NAMALWA (cell line): ENCODE measurements at places on chromosomes 11 and 22.

DNA sequence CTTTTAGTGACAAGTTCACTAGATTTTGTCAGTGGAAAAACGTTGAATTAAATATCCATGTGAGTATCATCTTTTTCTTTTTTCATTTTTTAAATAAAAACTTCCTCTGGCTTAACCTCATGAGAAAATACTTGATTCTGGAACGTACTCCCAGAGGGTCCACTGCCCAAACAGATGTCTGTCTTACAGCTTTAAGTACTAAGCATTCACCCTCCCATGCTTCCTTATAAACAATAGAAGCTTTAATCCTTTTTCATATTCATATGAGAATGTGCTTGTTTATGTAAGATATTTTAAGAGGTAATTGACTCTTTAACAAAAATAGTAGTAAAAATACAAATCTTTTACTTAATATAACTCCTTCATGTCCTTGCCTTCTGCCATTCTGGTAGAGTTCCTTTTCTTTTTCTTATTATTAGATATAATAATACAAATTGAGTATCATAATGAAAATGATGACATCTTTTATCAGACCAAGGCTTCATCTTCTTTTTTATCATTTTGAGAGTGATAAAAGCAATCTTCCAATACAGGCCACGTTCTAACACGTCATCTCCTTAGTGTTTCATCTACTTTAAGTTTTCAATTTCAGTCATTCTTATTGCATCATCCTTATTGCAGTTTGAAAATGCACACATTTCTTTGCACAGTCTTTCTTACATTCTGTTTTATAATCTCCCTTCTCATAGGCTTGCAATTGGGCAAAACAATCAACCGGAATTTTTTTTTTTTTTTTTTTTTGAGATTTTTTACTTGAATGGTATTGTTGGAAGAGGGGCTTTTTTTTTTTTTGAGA lies 69.5 kb upstream of the MYO18B start:
- no peak for DNase-seq

DNA sequence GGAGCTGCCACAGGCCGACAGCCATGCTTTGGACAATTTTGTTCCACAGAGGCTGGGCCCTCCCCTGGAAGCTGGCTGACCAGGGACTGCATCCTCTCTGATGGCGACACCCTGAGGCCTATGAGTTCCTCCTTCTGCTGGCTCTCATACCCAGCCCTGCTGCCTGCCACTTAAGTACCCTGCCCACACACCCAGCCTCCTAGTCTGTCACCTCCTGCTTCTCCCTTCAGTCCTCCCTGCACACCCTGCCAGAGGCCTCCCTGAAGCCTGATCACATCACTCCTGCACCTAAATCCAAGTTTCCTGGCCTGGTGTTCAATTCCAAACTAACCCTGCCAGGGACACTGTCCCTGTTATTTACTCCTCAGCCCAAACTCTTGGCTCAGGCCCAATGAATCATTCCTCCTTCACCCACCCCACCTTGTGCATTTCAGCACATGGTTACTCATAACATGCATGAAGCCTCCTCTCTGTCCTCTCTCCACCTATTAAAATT lies 136.7 kb upstream of the NECTIN1 start:
- no peak for DNase-seq

GRCh38 chr11:15145615-15146014 lies 30.9 kb downstream of the INSC start:
- DNase-seq, result no peak

- no peak for DNase-seq
Observed at GRCh38 chr11:118200497-118200896, 24.1 kb upstream of the SCN2B start.

GRCh38 chr11:86576946-86577624 lies 95.3 kb downstream of the ME3 start:
- DNase-seq, result no peak

GRCh38 chr11:86644291-86644690 lies 28.1 kb downstream of the ME3 start:
- no peak for DNase-seq

- DNase-seq, result no peak
Observed at GRCh38 chr11:94794287-94795168, 26.4 kb downstream of the AMOTL1 start.

- DNase-seq, result no peak
Observed at GRCh38 chr11:128405112-128405511, 182.2 kb downstream of the ETS1 start.

DNA sequence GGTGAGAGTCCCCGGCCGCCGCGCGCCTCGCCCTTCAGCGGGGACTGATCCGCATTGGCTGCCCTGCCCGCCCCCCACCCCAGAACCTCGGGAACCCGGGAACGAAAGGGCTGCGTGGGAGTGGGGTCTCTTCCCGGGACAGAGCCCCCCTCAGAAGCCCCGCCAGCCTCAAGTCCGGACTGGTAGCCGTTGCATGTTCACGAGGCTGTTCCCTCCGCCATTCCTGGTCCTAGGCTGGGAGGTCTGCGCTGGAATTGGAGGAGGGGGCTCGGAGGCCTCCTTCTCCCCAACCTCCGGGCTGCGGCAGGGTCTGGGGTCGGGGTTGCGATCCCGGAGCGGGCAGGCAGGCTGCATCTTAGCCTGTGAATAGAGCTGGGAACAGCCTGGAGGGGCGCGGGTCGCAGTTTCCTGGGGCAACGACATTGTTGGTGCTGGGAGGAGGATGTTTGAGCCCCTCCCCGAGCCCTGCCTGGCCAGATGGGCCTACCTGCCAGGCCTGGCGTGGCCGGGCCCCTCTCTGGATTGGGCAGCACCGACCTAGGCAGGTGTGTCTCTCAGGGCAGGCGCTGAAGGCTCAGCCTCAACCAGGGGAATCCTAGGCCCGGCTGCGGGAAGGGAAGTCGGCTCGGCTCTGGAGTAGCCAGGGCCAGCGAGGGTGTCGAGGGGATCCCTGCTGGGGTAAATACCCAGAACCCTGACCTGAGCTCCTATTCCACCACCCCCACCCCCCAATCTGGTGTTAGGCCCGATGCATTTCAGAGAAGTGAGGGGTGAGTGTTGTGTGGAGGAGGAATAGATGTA lies 670 bp downstream of the MAPK8IP1 start:
- DNase-seq, result no peak

DNA sequence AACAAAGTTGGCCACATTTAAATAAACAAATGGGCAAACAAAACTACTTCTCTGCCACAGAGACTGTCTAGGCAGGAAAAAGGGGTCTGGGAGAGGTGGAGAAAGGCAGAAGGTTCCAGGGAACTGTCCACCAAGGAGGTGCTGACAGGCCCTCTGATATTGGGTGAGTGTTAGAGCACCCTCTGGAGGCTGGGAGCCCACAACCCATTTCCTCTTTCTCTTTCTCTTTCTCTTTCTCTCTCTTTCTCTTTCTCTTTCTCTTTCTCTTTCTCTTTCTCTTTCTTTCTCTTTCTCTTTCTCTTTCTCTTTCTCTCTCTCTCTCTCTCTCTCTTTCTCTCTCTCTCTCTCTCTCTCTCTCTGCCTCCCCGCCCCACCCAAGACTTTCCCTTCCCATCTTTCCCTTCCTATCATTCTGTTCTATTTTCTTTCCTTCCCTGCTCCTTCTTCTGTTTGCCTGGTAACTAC lies 912.8 kb downstream of the DLG2 start:
- peak; percentile 84 for DNase-seq

GRCh38 chr22:44671742-44672141 lies 30.3 kb upstream of the PRR5 start:
- no peak for DNase-seq

DNA sequence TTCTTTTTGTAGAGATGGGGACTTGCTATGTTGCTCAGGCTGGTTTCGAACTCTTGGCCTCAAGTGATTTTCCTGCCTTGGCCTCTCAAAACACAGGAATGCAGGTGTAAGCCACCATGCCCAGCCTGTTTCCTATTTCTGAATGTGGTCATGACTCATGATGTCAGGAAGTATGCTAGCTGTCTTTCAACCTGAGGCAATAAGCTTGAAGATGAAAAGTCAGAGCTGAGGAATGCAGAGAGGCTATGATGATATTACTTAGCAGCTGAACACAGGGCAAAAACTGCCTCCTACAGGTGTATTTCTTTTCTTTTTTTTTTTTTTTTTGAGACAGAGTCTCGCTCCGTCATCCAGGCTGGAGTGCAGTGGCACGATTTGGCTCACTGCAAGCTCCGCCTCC lies 9.0 kb upstream of the NUCB2 start:
- DNase-seq, result no peak

DNA sequence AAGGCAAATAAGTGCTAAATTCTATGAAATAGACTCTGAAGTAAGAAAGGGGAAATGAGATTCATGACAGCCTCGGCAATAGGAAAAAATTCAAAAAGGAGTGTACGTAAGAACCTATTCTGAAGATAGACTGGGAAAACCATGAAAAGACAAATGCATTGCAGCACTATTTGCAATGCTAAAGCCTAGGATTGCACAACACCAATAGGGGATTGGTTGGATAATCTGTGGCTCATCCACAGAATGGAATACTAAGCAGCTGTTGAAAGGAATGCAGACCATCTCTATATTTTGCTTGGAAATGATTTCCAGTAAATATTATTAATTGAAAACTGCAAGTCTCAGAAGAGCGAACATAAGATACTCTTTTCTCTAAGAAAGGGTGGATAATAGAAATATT lies 91.7 kb upstream of the CLMP start:
- DNase-seq, result no peak

- no peak for DNase-seq
Observed at GRCh38 chr11:13102513-13102840, 93.4 kb downstream of the RASSF10 start.

GRCh38 chr11:9160166-9160565 lies 68.8 kb upstream of the SCUBE2 start:
- no peak for DNase-seq

- DNase-seq, result peak; percentile 3
Observed at GRCh38 chr11:114953039-114953438, 274.7 kb downstream of the NXPE2 start.

- DNase-seq, result no peak
Observed at GRCh38 chr11:33696931-33697638, 3.5 kb downstream of the C11orf91 start.

- DNase-seq, result no peak
Observed at GRCh38 chr22:19876314-19876940, 21.8 kb upstream of the GNB1L start.

DNA sequence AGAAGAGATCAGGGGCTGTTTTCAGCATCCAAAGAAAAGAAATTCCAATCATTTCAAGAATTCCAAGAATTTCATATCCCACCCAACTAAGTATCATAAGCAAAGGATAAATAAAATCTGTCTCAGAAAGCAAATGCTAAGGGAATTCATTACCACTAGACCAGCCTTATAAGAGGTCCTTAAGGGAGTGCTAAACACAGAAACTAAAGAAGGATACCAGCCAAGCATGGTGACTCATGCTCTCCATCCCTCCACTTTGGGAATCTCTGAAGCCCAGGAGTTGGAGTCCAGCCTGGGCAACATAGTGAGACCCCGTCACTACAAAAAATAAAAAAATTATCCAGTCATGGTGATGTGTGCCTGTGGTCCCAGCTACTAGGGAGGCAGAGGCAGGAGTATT lies 17.8 kb downstream of the FADD start:
- DNase-seq, result no peak

DNA sequence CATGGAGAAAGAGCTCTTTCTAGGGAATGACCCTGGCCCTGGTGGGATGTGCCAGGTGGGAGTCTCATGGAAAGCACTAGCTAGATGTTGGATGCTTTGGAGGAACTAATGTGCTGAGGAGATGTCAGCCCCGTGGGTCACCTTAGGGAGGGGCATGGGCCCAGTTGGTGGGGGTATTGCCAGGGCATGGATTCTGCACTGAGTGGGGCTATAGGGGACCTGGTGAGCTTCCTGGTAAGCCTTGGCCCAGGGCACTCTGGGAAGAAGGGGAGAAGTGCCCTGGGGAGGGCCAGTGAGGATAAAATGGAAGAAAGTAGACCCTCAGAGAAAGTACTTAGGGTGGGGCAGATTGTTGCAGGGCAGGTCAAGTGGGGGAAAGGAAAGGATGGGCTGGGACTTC lies 65.2 kb upstream of the SORL1-AS1 start:
- no peak for DNase-seq

DNA sequence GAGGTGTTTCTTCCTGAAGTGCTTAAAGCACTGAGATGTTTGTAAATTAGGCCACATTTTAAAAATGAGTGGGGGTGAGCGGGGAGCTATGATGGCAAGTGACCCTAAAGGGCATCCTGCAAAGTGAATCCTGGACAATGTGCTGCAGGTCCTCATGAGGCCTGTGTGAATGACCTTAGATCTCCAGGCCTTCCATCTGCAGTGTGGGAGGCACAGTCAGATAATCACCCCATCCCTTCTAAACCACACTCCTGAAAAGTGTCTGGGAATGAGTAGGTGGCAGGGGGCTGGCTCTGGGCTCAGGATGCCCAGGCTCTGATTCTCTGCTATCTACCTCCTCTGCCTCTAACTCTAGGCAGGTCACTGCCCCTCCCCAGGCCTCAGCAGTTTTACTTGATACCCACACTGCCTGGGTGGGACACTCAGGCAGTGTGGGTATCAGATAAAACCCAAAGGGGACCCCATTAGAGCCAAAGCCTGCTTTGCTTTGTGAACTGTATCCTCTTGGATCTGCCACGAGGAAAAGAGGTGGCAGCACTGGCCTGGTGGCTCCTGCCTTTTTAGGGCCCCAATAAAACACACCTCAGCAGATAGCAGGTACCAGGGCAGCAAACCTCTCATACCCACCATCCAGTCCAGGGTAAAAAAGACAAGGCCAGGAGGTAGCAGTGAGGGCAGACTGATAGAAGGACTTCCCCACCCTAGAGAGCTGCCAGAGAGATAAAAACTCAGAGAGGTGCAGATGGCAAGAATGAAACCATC lies 10.5 kb downstream of the STARD10 start:
- no peak for DNase-seq

- DNase-seq, result no peak
Observed at GRCh38 chr11:121439337-121439736, 12.8 kb upstream of the SORL1 start.

- no peak for DNase-seq
Observed at GRCh38 chr11:111582163-111582562, 20.1 kb upstream of the SIK2 start.

GRCh38 chr22:17607891-17608521 lies 20.5 kb downstream of the ATP6V1E1 start:
- DNase-seq, result no peak

DNA sequence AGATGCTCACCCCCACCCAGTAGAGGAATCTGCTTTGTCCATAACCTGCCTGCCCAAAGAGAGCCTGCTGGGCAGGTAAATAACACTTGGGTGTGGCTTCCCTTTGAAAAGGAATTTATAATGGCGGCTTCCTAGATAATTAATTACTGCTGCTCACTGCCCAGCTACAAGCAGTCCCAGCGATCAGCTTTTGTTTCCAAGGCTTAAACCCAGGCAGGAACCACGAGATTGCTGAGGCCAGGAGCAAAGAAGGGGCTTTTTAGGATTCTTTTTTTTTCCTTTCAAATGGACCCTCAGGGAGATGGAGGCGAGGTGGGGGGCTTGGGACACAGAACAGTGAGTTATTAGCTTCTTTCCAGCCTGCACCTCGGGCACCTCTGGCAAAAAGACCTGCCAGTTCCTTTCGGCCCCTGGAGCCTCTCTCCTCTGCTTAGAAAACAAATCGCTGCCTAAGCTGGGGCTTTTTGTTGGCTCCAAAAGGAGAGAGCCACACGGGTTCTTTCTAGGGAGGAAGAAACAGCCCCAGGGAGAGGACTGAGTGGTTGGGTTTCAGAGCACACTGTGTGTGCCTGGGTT lies 107.2 kb downstream of the TSPAN18 start:
- no peak for DNase-seq

- no peak for DNase-seq
Observed at GRCh38 chr11:79054636-79055035, 386.2 kb downstream of the TENM4 start.

GRCh38 chr11:9379041-9379440 lies 5.4 kb upstream of the IPO7 start:
- no peak for DNase-seq
